Naive thymus-derived CD8-positive, alpha-beta T cell (primary cell): ENCODE measurements at places on chromosomes 6 and 20.
A peak's percentile ranks its signal among the peaks of the same experiment; 100 is the strongest.

DNA sequence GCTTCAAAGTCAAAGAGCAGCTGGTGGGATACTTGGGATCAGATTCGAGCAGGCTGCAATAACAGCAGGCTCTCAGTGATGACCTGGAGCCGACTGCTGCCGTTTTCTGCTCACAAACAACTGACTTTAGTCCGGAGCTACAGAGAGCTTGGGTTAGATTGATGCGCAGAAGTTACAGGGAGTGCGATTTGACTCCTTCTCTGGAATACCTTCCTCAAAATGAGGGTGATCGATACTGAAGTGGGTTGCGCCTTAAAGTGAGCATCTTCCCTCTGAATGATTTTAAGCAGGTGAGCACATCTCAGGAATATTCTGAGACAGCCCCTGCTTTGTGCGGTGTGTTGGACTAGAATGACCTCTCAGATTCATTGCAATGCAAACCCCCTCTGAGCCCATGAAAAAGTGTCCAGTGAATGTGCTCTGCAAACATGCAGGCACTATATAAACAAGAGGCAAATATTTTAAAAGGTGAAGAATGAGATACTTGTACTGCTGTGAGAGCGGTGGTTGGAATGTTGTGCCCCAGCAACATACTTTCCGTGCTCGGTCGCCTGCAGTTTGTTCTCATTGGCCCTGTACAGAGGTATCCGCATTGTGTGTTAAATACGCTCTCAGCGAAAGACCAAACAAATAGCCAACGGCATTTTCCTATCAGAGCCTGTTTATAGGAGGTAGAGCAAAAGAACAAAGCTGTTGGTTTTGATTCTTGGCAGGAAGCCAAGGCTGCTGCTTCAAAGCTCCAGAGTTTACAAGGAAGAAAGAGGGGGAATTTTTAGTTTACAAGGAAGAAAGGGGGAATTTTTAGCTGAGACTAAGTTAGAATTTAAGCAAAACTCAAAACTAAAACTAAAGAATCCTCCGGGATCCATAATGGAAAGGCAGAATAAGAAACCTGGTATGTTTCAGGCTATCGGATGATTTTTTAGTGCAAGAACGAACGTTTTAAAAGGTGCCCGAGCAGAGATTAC is 67.7 kb downstream of the PHACTR2 start:
- no peak for DNase-seq
- H3K4me1 ChIP-seq: peaks cover 1% of the 10 kb centered on the region
- H3K36me3 ChIP-seq: no peaks in the 10 kb centered on the region
- no peak overlapping the region for H3K4me3 ChIP-seq

GRCh38 chr6:36323062-36323461 is 13.6 kb downstream of the BNIP5 start:
- H3K27ac ChIP-seq: no peak overlapping the region
- H3K4me1 ChIP-seq: no peaks in the 10 kb centered on the region
- no peak for DNase-seq
- H3K36me3 ChIP-seq: no peaks in the 10 kb centered on the region

GRCh38 chr6:112061605-112062004 is 7.7 kb downstream of the CCN6 start:
- DNase-seq: no peak
- no peaks in the 10 kb centered on the region for H3K27me3 ChIP-seq
- H3K4me1 ChIP-seq: no peaks in the 10 kb centered on the region
- no peak overlapping the region for H3K27ac ChIP-seq
- H3K4me3 ChIP-seq: no peak overlapping the region

- no peaks in the 10 kb centered on the region for H3K36me3 ChIP-seq
- DNase-seq: no peak
- H3K4me3 ChIP-seq: no peak overlapping the region
- no peak overlapping the region for H3K27ac ChIP-seq
- H3K27me3 ChIP-seq: peaks cover 25% of the 10 kb centered on the region
- H3K4me1 ChIP-seq: no peaks in the 10 kb centered on the region
Measured at GRCh38 chr6:25660512-25660911, 8.5 kb downstream of the SCGN start.

GRCh38 chr20:49880177-49880576 is 35.2 kb downstream of the SPATA2 start:
- H3K4me3 ChIP-seq: no peak overlapping the region
- no peaks in the 10 kb centered on the region for H3K27me3 ChIP-seq
- no peak overlapping the region for H3K27ac ChIP-seq
- DNase-seq: no peak

DNA sequence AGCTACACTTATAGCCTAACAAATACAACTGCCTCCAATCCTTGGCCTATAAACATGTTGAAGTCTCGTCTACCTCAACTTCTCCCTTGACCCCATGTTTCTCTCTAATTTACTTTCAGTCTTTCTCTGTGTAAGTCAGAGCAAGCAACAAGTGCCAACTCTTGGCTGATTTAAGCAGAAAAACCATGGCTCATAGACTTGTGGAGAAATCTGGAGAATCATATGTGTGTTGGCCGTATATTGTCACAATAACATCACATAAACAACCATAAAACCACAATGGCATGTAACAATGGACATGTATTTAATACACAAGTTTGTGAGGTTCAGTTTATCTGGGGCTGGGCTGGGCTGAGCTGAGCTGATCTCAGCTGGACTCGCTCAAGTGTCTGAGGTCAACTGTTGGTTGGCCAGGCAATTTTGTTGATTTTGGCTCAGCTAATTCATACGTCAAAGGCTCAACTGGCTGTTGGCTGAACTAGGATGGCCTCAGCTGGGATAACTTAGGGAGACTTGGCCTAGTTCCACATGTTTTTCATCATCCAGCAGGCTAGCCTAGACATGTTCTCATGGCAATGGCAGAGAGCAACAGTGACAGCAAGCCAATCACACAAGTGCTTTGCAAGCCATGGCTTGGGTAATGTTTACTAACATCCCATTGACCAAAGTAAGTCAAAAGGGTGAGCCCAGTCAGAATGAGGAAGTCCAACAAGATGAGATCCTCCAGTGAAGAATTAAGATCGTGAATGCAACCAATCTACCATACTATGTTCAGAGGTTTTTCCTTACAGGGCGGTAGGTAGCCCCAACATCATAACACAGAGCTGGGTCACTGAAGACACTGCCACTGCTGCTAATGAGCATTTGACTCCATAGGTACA is 12.9 kb upstream of the TBC1D22B start:
- peaks cover 7% of the 10 kb centered on the region for H3K4me1 ChIP-seq
- no peak overlapping the region for H3K27ac ChIP-seq
- no peak for DNase-seq
- no peaks in the 10 kb centered on the region for H3K36me3 ChIP-seq

DNA sequence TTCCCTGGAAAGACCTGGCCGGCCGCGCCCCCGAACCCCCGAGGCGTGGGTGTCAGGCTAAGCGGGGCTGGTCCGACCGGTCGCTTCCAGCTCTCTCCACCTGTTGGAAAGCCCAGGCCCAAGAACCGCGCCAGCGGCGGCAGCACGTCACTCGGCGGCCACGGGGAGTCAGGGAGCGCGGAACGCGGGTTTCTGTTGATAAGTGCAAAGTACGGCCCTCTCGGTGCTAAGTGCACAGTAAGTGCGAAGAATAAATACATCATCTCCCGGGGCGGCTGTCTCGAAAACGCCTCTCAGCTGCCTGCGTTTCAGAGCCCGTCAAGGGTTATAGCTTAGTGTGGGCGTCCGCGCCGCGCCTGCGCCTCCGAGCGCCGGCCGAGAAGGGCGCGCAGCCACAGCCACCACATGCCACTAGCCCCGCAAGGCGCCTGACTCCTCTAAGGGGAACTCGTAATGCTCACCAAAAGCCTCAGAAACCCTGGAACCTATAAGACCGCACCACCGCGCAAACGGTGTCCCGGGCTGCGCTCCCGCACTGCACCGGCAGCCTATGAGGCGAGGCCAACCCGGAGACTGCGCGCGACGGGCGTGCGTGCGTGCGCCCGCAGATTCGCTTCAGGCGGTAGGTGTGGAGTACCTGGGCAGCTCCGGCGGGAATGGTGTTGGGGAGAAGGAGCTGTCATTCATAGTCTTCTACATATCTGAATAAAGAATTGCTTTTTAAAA is 9.2 kb upstream of the TBX18 start:
- H3K27ac ChIP-seq: no peak overlapping the region
- peaks cover 72% of the 10 kb centered on the region for H3K27me3 ChIP-seq
- no peak overlapping the region for H3K4me3 ChIP-seq
- H3K4me1 ChIP-seq: no peaks in the 10 kb centered on the region

DNA sequence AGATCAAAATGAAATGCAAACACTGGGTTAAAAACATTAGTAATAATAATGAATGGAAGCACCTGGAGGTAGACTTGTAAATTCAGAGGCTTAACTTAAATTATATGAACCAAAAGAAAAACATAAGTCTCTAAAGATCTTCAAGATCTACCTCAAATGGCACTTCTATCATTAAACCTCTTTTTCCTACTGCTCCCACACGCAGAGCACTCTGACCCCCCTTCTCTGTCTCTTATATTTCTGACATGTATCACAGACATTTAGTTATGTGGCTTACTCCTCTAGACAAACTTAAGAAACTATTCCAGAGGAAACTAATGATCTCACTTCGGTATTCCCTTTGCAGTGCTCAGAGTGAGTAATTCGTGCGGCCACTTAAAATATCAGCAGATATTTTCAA is 1.1 kb downstream of the TBC1D32 start:
- no peaks in the 10 kb centered on the region for H3K36me3 ChIP-seq
- peak overlapping the region; percentile 97 for H3K4me3 ChIP-seq
- no peaks in the 10 kb centered on the region for H3K27me3 ChIP-seq
- peaks cover 40% of the 10 kb centered on the region for H3K4me1 ChIP-seq
- H3K27ac ChIP-seq: peak overlapping the region; percentile 98

DNA sequence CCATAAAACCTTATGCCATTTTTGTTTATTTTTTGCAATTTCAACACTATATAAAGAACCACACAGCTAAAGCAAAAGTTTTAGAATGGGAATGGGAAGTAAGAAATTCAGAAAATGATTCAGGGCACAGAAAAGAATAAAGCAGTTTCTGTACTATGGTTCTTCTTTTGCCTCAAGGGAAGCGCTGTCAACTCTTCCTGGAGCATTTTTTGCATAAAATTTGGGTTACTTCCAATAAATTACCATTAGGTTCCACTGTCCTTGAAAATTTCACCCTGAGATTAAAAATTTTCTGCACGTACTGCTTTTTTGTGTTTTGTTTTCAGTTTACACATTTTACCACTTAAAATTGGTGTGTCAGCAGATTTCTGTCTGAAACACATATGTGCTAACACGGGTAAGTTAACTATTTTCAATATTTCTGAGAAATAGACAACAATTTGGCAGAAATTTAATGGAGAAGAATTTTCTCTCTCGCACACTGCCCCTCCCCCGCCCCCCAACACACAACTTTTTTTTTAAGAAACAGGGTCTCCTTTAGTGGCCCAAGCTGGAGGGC is 79.6 kb downstream of the ADAT2 start:
- no peaks in the 10 kb centered on the region for H3K4me1 ChIP-seq
- peaks cover under 1% of the 10 kb centered on the region for H3K27me3 ChIP-seq
- no peak for DNase-seq
- H3K4me3 ChIP-seq: no peak overlapping the region

DNA sequence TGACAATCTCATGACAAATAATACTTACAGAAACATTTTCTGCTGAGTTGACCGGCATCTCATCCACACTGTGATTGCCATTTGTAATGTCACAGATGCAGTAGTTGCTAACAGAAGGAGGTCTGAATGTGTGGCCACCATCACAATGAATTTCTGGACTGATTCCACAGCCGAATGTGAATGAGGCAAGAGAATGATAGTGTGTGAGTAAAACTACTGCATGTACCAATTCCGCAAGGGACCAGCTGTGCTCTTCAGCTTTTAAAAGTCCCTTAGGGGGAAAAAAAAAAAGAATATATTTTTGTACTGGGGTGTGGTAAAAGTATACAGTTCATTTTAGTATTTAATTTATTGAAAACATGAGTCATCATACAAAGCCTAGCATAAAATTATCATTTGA is 96.2 kb downstream of the SESN1 start:
- no peak for DNase-seq
- no peaks in the 10 kb centered on the region for H3K4me1 ChIP-seq
- peaks cover 59% of the 10 kb centered on the region for H3K36me3 ChIP-seq
- no peaks in the 10 kb centered on the region for H3K27me3 ChIP-seq
- no peak overlapping the region for H3K4me3 ChIP-seq

DNA sequence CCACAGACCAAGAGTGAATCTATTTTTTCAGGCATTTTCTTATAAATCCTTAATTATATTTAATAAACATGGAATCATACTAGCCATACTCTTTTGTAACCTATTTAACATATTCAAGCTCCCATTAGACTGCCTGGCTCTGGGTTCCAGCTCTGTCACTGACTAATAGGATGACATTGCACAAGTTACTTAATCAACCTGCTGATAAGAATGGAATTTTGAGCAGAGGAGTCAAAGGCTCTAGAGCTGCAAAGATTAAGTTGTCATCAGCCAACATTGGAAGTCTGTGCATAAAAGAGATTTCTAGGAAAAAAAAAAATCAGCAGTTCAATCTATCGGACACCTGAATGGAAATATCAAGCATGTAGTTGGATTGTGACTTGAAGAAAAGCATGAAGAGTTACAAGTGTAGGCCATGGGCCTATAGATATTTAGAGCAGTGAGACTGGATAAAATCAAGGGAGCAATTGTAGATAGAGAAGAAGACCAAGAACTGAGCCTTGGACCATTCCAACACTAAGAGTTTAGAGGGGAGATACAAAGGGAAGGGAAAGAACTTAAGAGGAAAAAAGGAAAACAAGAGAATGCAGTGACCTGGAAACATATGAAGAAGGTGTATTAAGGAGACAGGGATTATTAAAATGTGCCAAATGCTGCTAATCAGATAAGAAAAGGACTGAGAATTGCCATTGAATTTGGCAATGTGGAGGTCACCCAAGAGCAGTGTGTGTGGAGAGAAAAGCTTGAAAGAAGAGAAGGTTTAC is 11.0 kb upstream of the HINT3 start:
- no peak overlapping the region for H3K4me3 ChIP-seq
- no peak for DNase-seq
- H3K27ac ChIP-seq: no peak overlapping the region
- H3K4me1 ChIP-seq: no peaks in the 10 kb centered on the region
- H3K36me3 ChIP-seq: no peaks in the 10 kb centered on the region

DNA sequence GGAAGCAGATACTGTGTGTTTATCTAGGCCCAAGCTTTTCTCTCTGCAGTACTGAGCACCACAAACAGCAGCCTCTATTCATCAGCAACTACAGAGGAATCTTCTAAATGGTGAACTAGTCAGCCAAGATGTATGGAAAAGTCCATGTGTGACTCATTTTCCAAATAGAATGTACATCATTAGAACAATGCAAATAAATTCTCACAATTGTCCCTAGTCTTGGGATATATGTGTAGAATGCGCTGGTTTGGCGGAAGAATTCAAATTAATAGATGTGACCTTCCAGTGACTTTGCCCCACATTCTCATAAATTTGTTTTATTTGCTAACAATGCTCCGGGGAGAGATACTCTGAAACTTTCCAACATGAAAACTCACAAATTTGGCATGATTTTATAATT is 436.2 kb downstream of the CBLN4 start:
- H3K36me3 ChIP-seq: no peaks in the 10 kb centered on the region
- H3K27me3 ChIP-seq: no peaks in the 10 kb centered on the region
- H3K4me3 ChIP-seq: no peak overlapping the region
- no peaks in the 10 kb centered on the region for H3K4me1 ChIP-seq
- H3K27ac ChIP-seq: no peak overlapping the region
- DNase-seq: no peak
